ENCODE measurements at places on chromosomes 2 and 18.

GRCh38 chr2:150472511-150472899 is 15.0 kb downstream of the RND3 start:
- no peaks in the 10 kb centered on the region for H3K36me3 ChIP-seq
- no peaks in the 10 kb centered on the region for H3K4me1 ChIP-seq
- peak; percentile 68 for DNase-seq
- H3K4me3 ChIP-seq: no peak overlapping the region

- peaks cover 3% of the 10 kb centered on the region for H3K27me3 ChIP-seq
- DNase-seq: no peak
- H3K4me3 ChIP-seq: no peak overlapping the region
- H3K4me1 ChIP-seq: no peaks in the 10 kb centered on the region
- H3K36me3 ChIP-seq: no peaks in the 10 kb centered on the region
- no peak overlapping the region for H3K27ac ChIP-seq
These were observed 96.5 kb upstream of the BOD1L2 start for GRCh38 chr18:57050310-57050949.

DNA sequence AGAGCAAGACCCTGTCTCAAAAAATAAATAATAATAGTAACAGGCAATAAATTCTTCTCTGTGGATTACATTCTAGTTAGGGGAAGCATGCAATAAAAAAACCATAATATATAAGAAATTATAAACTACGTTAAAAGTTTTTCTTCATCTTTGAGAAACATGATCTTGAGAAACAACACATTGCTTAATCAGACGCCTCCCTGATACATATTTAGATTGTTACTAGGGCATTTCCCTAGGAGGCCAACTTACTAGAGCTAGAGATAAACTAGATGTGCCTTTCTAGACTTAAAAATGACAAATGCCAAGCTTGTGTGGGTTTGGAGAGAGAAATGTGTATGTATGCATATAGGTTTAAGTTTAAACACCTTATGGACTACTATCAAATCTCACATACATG is 76.3 kb upstream of the GALNT5 start:
- DNase-seq: no peak
- no peak overlapping the region for H3K27ac ChIP-seq
- H3K4me3 ChIP-seq: no peak overlapping the region
- H3K36me3 ChIP-seq: no peaks in the 10 kb centered on the region
- H3K27me3 ChIP-seq: no peaks in the 10 kb centered on the region

- no peaks in the 10 kb centered on the region for H3K4me1 ChIP-seq
- H3K27ac ChIP-seq: no peak overlapping the region
- H3K27me3 ChIP-seq: no peaks in the 10 kb centered on the region
- H3K4me3 ChIP-seq: no peak overlapping the region
- DNase-seq: no peak
- H3K36me3 ChIP-seq: no peaks in the 10 kb centered on the region
These were observed 13.8 kb downstream of the EHD3 start for GRCh38 chr2:31247711-31248110.

DNA sequence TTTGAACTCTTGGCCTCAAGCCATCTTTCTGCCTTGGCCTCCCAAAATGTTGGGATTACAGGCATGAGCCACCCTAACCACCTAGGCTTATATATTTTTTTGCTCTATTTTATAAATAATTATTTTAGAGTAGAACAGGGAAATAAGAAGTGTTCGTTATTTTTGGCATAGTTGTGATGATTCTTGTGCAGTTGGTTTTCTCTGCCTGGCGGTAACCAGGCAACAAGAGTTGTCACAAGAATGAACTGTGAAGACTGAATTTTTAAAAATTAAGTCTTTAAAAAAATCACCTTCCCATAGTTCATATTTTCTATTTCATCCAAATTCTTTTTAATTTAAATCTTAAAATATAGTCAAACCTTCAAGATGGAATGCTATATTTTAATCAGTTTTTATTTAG is 310.2 kb downstream of the ARL6IP6 start:
- DNase-seq: no peak
- H3K4me3 ChIP-seq: no peak overlapping the region
- H3K36me3 ChIP-seq: no peaks in the 10 kb centered on the region
- no peaks in the 10 kb centered on the region for H3K4me1 ChIP-seq
